PC-3 (cell line): ENCODE measurements at places on chromosomes 1 and 21. TPM values are rescaled to one million over a fixed set of nuclear protein-coding genes. Genes with fewer than 3 reads are reported as not detected.

Gene FTCD
- 0.40 and 0.58 TPM in 2 replicates for total RNA-seq

Gene KLF17
- 0.26 and 0.58 TPM in 2 replicates for total RNA-seq

Gene CDC14A
- 3.4 and 3.7 TPM in 2 replicates for total RNA-seq

Gene STXBP3
- 14.8 and 17.2 TPM in 2 replicates for total RNA-seq

Gene IER5
- 100 and 126 TPM in 2 replicates for total RNA-seq

Gene KRTAP13-2
- total RNA-seq: not detected in 2 replicates

Gene AADACL4
- not detected in 2 replicates for total RNA-seq

Gene DNALI1
- not detected in 2 replicates for total RNA-seq

GRCh38 chr1:31502926-31503511 is 73.3 kb upstream of the TINAGL1 start:
- H3K4me1 ChIP-seq: peaks cover 5% of the 10 kb centered on the region
- no peak for DNase-seq

DNA sequence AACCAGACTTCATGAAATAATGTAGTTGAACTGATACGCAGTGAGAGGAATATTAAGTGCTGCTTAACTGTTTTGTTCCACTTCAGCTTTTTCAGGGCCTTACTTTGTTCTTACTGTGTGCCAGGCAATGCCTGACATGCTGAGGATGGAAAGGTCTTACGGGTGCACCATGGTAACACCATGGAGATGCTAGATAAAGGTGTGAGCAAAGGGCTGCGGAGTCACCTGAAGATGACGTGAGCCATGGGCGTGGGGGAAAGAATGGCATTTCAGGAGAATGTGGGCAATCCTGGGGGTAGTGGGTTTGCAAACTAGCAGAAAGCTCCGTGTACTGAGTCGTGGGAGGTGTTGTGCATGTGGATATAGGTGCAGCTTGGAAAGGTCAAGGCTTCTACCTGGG is 27.3 kb downstream of the MAN1C1 start:
- H3K27me3 ChIP-seq: peaks cover 37% of the 10 kb centered on the region
- no peaks in the 10 kb centered on the region for H3K4me1 ChIP-seq
- H3K4me3 ChIP-seq: no peak overlapping the region
- no peak overlapping the region for H3K27ac ChIP-seq
- DNase-seq: no peak

- DNase-seq: peak; percentile 16
- no peak overlapping the region for H3K27ac ChIP-seq
- no peaks in the 10 kb centered on the region for H3K27me3 ChIP-seq
- no peaks in the 10 kb centered on the region for H3K36me3 ChIP-seq
- peaks cover 26% of the 10 kb centered on the region for H3K4me1 ChIP-seq
- H3K4me3 ChIP-seq: no peak overlapping the region
Observed at GRCh38 chr21:45010096-45010495, 64.3 kb upstream of the ADARB1 start.

DNA sequence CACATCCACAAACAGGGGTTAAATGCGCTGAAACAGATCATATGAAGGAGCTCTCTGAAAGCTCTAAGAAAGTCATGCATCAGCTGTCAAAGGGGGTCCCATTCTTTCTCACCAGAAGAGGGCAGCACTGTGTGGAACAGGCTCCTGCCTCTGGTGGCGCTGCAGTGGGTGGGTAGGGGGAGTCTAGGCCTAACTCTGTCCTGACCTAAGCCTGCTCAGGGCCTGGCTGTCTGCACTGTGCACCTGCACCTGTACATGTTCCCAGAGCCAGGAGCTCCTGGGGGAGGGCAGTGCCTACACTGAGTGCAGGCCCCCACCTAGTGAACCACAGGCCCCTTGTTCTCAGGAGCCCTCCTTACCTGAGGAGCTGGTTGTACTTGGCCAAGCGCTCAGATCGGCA is 16.0 kb downstream of the ENO1 start:
- H3K27me3 ChIP-seq: no peaks in the 10 kb centered on the region
- peaks cover 81% of the 10 kb centered on the region for H3K36me3 ChIP-seq
- peak; percentile 30 for DNase-seq
- no peak overlapping the region for H3K4me3 ChIP-seq
- no peak overlapping the region for H3K27ac ChIP-seq

GRCh38 chr1:161298116-161298515 is 11.7 kb downstream of the MPZ start:
- H3K4me3 ChIP-seq: no peak overlapping the region
- H3K36me3 ChIP-seq: no peaks in the 10 kb centered on the region
- DNase-seq: no peak
- no peak overlapping the region for H3K27ac ChIP-seq
- no peaks in the 10 kb centered on the region for H3K27me3 ChIP-seq

DNA sequence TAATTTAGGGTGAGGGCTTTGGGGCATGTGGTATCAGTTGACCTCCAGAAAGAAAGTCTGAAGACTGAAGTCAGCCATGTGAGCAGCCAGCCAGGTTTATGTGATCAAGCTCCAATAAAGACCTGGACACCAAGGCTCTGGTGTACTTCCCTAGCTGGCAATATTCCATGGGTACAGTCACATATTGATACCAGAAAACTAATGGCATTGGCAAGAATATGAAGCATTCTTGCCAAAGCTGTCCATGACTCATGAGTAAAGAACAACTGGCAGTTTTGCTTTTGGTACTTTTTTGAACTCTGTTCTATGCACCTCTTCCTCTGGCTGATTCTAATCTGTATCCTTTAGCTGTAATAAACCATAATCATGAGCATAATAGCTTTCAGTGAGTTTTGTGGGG is 415.3 kb upstream of the CAMK1G start:
- peak overlapping the region; percentile 55 for H3K27ac ChIP-seq
- H3K27me3 ChIP-seq: no peaks in the 10 kb centered on the region
- no peak overlapping the region for H3K4me3 ChIP-seq

- H3K27ac ChIP-seq: no peak overlapping the region
- H3K4me1 ChIP-seq: peaks cover 23% of the 10 kb centered on the region
- DNase-seq: no peak
- H3K27me3 ChIP-seq: no peaks in the 10 kb centered on the region
- no peak overlapping the region for H3K4me3 ChIP-seq
- peaks cover 3% of the 10 kb centered on the region for H3K36me3 ChIP-seq
Observed at GRCh38 chr1:43648221-43648847, 1.6 kb upstream of the KDM4A start.

DNA sequence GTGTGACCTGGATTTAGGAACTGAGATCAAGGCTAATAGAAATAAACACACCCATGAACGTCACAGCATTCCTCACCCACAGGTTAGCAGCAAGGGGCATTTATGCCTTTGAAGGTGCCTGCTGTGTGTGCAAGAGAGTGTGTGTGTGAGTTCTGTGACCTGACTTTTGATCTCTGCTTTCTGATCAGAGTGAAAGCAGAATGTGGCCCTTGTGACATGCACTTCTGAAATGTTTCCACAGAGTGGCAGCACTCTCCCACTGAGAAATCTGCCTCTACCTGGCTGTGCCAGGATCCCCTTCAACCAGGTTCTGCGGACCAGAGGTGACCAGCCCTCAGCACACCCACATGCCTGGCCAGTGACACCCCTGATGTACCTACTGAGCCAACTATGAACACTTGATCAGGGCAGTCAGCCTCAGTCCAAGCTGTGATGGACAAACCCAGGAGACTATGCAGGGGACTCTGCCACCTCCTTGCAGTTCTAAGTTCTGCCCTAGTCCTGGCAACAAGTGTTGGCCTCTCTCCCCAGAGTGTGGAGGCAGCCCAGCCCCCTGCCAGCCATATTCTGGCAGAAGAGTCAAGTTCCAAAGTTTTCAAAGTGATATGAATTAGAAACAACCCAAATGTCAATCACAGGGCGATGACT is 41.0 kb downstream of the RXRG start:
- H3K27ac ChIP-seq: no peak overlapping the region
- no peaks in the 10 kb centered on the region for H3K4me1 ChIP-seq
- H3K4me3 ChIP-seq: no peak overlapping the region
- no peaks in the 10 kb centered on the region for H3K27me3 ChIP-seq

DNA sequence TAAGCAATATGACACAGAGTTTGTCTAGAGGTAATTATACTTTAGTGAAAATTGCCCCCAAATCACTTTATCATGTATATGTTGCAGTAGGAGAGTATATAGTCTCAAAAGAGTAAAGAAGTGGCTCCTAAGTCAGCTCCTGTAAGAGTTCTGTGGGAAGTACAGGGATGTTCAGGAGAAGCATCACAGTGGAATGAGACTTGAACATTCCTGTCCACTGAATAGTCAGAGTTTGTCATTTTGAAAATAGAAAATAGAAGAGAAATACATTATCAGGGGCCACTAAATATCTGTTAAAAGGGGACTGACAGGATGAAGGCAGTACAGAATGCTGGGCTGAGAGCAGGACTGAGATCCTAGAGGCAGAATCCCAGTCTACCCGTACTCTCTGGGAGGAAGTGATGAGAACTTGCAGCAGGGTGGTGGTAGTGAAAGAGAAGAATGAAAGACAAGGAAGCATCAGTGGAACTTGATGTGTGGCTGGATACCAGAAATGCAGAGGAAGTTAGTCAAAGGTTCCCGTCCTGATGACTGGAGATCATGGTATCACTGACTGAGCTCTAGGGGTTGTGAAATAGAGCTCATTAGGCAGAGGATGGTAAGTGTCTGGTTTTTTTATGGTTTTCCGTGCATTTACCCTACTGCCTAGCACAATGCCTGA is 153.4 kb downstream of the FMN2 start:
- H3K27ac ChIP-seq: no peak overlapping the region
- no peaks in the 10 kb centered on the region for H3K27me3 ChIP-seq
- DNase-seq: no peak
- no peaks in the 10 kb centered on the region for H3K36me3 ChIP-seq
- no peak overlapping the region for H3K4me3 ChIP-seq
- H3K4me1 ChIP-seq: peaks cover 13% of the 10 kb centered on the region

DNA sequence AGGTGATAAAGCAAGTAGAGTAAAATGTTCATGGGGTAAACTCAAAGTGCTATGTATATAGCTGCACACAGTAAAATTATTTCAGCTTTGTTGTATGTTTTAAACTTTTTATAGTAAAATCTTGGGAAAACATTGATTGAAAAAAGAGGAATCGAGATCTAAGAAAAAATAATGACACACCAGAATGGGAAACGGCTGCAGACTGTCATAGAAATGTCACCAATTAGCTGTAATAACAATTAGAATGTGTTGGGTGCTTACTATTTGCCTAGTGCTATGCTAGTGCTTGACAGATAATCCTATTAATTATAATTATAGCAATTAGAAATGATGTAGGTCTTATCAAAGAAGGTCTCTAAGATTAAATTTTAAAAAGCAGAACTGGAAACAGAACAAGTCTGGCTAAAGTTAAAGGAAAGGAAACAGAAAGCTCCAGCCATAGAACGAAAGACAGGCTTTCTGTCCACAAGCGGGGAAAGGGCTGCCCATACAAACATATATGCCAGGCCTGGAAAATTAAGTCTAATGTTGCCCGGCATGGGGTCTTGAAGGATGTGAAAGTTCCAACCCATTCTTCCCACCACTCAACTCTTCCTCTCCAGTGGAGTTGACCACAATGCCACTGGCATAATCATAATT is 5.0 kb downstream of the PCNX2 start:
- H3K27me3 ChIP-seq: no peaks in the 10 kb centered on the region
- H3K27ac ChIP-seq: no peak overlapping the region
- no peak for DNase-seq
- H3K36me3 ChIP-seq: peaks cover 17% of the 10 kb centered on the region; the same call in 1 of the 2 replicates
- no peak overlapping the region for H3K4me3 ChIP-seq
- peaks cover 30% of the 10 kb centered on the region for H3K4me1 ChIP-seq

- H3K27ac ChIP-seq: no peak within 1 kb of the TSS
- H3K27me3 ChIP-seq: no peaks in the 10 kb centered on the region
- H3K36me3 ChIP-seq: no peaks in the 10 kb centered on the region
- no peak within 1 kb of the TSS for H3K4me3 ChIP-seq
- DNase-seq: peak; percentile 95
- H3K4me1 ChIP-seq: peaks cover 11% of the 10 kb centered on the region
Observed at GRCh38 chr1:230713915-230714764, at the start of gene AGT. Gene AGT, minus strand, starts transcription at chr1:230714122. Its CDS starts 3,299 bp downstream, at chr1:230710823.

DNA sequence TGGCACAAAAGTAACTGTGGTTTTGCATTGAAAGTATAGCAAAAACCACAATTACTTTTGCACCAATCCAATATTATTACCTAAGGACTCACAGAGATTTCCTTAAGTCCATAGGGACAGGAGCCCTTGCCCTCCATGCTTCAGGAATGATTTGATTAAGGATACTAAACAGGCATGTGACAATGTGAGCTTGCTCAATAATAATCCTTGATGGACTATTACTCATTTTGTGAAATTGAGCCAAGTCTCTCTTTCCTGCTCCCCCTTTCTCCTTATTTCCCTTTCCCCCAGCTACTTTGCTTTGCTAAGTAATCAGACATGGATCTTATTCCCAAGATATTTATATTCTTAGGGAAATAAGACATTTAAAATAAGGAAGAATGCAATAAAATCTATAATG is 21.6 kb upstream of the RGL1 start:
- H3K36me3 ChIP-seq: no peaks in the 10 kb centered on the region
- no peak overlapping the region for H3K4me3 ChIP-seq
- no peak overlapping the region for H3K27ac ChIP-seq
- peaks cover 12% of the 10 kb centered on the region for H3K4me1 ChIP-seq
- no peaks in the 10 kb centered on the region for H3K27me3 ChIP-seq

DNA sequence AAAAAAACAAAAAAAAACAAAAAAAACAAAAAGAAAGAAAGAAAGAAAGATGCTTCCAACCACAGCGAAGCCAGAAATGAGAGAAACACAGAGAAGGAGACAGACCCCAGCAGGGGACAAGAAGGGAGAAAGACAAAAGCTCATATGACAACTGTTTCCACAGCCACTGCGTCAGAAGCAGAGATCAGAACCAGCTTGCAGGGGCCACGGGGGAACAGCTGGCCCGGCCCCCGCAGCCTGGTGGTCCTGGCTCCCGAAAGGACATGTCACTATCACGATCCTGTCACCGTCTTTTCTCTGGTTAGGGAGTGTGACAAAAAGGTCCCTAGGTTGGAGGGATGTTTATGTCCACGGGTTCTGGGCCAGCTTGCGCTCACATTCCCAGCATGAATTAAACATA is 60.7 kb downstream of the ACOT7 start:
- H3K27me3 ChIP-seq: no peaks in the 10 kb centered on the region
- no peak overlapping the region for H3K4me3 ChIP-seq
- H3K36me3 ChIP-seq: peaks cover 9% of the 10 kb centered on the region
- H3K4me1 ChIP-seq: peaks cover 9% of the 10 kb centered on the region
- no peak overlapping the region for H3K27ac ChIP-seq
- no peak for DNase-seq

- peaks cover 22% of the 10 kb centered on the region for H3K36me3 ChIP-seq
- H3K4me3 ChIP-seq: no peak overlapping the region
- DNase-seq: no peak
- peaks cover 9% of the 10 kb centered on the region for H3K4me1 ChIP-seq
- no peak overlapping the region for H3K27ac ChIP-seq
- H3K27me3 ChIP-seq: no peaks in the 10 kb centered on the region
Observed at GRCh38 chr1:150508982-150509381, 1.1 kb downstream of the ECM1 start.
